AG04450 (cell line): ENCODE measurements at places on chromosomes 1 and 21. TPM values are rescaled to one million over a fixed set of nuclear protein-coding genes. Genes with fewer than 3 reads are reported as not detected.

RNU1-4 gene
- under 0.01 TPM in 1 of 2 replicates, not detected in the other for polyA plus RNA-seq

RGS2 gene
- polyA plus RNA-seq: 60.5 and 80.3 TPM in 2 replicates

C1orf74 gene
- 1.8 and 2.2 TPM in 2 replicates for polyA plus RNA-seq

ADGRL4 gene
- polyA plus RNA-seq: 11.9 and 16.6 TPM in 2 replicates

PODN gene
- 11.8 and 17.6 TPM in 2 replicates for polyA plus RNA-seq

LAX1 gene
- not detected in 2 replicates for polyA plus RNA-seq

TPTE gene
- not detected in 2 replicates for polyA plus RNA-seq

MGST3 gene
- polyA plus RNA-seq: 242 and 252 TPM in 2 replicates

CHIA gene
- not detected in 2 replicates for polyA plus RNA-seq

TNFRSF4 gene
- polyA plus RNA-seq: 0.07 and 0.24 TPM in 2 replicates

FNDC5 gene
- 1.5 and 1.9 TPM in 2 replicates for polyA plus RNA-seq

RPL11 gene
- polyA plus RNA-seq: 1,898 and 2,055 TPM in 2 replicates

PRKAA2 gene
- polyA plus RNA-seq: 3.3 and 4.7 TPM in 2 replicates

TRIM62 gene
- 4.5 and 7.2 TPM in 2 replicates for polyA plus RNA-seq

RNU1-3 gene
- polyA plus RNA-seq: under 0.01 TPM in 1 of 2 replicates, not detected in the other

SOX13 gene
- 1.8 and 2.0 TPM in 2 replicates for polyA plus RNA-seq

KCNJ9 gene
- not detected in 2 replicates for polyA plus RNA-seq

IL10 gene
- not detected in 2 replicates for polyA plus RNA-seq

KRTAP13-2 gene
- not detected in 2 replicates for polyA plus RNA-seq

LHX8 gene
- polyA plus RNA-seq: not detected in 2 replicates

IGSF8 gene
- polyA plus RNA-seq: 12.7 and 18.8 TPM in 2 replicates

NECTIN4 gene
- polyA plus RNA-seq: 0.02 and 0.16 TPM in 2 replicates

TFF2 gene
- polyA plus RNA-seq: not detected in 2 replicates

S100A7A gene
- not detected in 2 replicates for polyA plus RNA-seq

MPL gene
- not detected in 2 replicates for polyA plus RNA-seq

DDR2 gene
- 179 and 194 TPM in 2 replicates for polyA plus RNA-seq

ATP6V1G3 gene
- not detected in 2 replicates for polyA plus RNA-seq

NCAM2 gene
- polyA plus RNA-seq: 5.3 and 7.7 TPM in 2 replicates

TMEM167B gene
- polyA plus RNA-seq: 38.8 and 39.0 TPM in 2 replicates

S100A3 gene
- polyA plus RNA-seq: 1.8 and 3.2 TPM in 2 replicates

GNAT2 gene
- 0.06 TPM in 1 of 2 replicates, not detected in the other for polyA plus RNA-seq

LELP1 gene
- polyA plus RNA-seq: not detected in 2 replicates

BCL2L15 gene
- polyA plus RNA-seq: 0.11 and 0.12 TPM in 2 replicates

KHDC4 gene
- polyA plus RNA-seq: 34.9 and 39.0 TPM in 2 replicates

DCST1 gene
- not detected in 2 replicates for polyA plus RNA-seq

SPRR2G gene
- not detected in 2 replicates for polyA plus RNA-seq

DYNLT4 gene
- not detected in 2 replicates for polyA plus RNA-seq

CD52 gene
- not detected in 2 replicates for polyA plus RNA-seq

ADAMTSL4 gene
- polyA plus RNA-seq: 4.2 and 4.9 TPM in 2 replicates

SH3D21 gene
- 1.3 and 1.7 TPM in 2 replicates for polyA plus RNA-seq

ZSWIM5 gene
- polyA plus RNA-seq: 0.06 and 0.09 TPM in 2 replicates

MPZ gene
- polyA plus RNA-seq: 0.71 and 0.89 TPM in 2 replicates

SPRR2B gene
- polyA plus RNA-seq: not detected in 2 replicates

RHD gene
- not detected in 2 replicates for polyA plus RNA-seq

ZBTB8OS gene
- 63.5 and 89.1 TPM in 2 replicates for polyA plus RNA-seq

OR2T12 gene
- not detected in 2 replicates for polyA plus RNA-seq

RPTN gene
- polyA plus RNA-seq: not detected in 2 replicates

KRTAP10-7 gene
- not detected in 2 replicates for polyA plus RNA-seq

BACE2 gene
- polyA plus RNA-seq: 61.4 and 66.8 TPM in 2 replicates

ZNF683 gene
- polyA plus RNA-seq: not detected in 2 replicates

FOXO6 gene
- not detected in 2 replicates for polyA plus RNA-seq

MROH9 gene
- polyA plus RNA-seq: not detected in 2 replicates

MATN1 gene
- 0.09 and 0.12 TPM in 2 replicates for polyA plus RNA-seq

ERMAP gene
- polyA plus RNA-seq: 16.1 and 18.2 TPM in 2 replicates

C1orf94 gene
- polyA plus RNA-seq: 0.10 and 0.17 TPM in 2 replicates
